ENCODE measurements at places on chromosomes 2 and 18.

DNA sequence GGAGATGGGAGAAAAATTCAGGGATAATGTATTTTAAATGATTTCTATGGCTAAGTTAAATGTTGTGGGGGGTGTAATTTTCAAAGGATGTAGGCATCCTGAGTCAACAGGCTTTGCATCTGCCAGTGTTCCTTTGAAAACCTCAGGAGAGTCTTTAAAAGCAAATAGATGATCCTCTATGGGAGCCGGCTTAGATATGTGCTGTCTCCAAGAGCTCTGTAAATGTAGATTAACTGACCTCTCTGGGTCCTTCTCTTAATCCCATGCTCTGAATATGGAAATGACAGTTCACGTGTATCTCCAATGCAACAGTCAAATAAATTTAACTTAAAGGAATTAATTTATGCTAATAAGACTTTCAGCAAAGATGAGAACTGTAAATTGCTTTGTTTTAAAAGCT lies 292.7 kb downstream of the ERBB4 start:
- DNase-seq = no peak

DNA sequence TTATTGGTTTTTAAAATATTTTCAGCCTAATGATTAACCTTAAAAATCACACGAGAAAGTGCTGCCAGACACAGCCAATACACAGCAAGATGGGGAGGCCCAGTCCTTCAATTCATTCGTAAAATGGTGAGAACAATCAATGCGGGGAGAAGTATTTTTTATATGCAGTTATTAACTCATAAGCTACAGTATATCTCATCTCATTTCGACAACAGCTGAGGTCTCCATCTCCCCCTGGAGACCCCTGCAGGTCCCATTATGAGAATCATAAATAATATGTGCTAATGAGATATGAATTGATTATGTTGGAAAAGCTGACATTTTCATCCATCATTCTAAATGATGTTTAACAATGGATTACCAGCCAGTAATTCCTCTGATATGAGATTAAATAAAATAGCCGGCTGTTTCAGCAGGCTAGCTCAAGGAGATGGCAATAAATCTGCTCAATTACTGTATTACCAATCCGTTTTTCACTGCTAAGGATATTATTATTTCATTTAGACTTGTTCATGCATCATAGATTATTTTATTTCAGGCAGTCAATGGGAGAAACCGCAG lies 535.8 kb downstream of the GALR1 start:
- no peak for DNase-seq

DNA sequence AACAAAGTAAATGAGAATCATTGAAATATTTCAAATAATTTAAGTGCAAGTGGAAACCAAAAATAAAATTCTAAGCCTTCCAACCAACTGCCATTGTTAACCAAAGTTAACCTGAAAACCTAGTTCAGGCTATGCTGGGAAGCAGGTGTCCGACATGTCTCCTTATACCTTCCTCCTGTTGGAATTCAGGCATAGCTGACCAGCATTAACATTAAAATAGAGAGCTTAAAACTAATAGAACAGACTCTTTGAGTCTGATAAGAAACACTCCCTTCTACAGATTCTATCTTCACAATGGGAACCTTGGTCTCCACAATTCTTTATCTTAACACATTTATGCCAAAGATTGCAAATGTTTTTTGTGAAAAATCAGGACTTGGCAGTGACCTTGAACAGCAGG lies 1004.9 kb upstream of the NRXN1 start:
- DNase-seq = no peak

DNA sequence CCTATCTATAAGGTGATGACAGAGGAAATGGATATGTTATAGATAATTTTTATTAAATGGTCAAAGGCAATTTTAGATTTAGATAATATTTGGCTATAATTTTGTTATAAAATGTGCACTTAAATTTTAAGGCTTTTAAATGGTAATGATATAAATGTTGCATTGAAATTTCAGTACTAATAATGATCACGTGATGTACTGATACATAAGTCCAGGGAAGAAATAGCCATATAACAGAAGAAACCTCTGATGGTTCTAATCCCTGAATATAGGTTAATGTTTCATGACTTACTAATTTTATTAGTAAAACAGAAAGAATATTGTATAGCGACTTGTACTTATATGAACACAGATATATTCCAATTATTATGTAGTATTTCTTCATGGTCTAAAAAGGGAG lies 211.9 kb downstream of the SOCS6 start:
- no peak for DNase-seq

All from NCI-H2081 treated with DMSO at 0.1 percent for 48 hours (cell line).